ENCODE measurements at places on chromosomes 2 and 18.

DNA sequence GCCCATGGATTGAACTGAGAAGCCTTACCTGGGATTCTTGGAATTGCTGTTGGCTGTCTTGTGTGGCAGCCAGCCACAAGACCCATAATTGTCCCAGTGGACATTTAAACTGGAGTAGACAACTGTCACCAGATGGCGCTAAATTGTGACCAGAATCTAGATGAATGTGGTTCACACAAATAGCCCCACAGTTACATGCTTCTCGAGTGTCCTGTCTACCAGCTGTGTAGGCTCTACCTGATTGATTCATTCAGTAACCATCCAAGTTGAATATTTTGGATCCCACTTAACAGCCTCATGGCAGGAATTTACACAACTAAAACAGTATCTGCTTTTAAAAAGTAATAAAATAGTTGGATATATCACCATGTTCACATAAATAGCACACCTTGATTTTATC lies 73.2 kb downstream of the MAP4K4 start:
- peak; percentile 34 for ATAC-seq

DNA sequence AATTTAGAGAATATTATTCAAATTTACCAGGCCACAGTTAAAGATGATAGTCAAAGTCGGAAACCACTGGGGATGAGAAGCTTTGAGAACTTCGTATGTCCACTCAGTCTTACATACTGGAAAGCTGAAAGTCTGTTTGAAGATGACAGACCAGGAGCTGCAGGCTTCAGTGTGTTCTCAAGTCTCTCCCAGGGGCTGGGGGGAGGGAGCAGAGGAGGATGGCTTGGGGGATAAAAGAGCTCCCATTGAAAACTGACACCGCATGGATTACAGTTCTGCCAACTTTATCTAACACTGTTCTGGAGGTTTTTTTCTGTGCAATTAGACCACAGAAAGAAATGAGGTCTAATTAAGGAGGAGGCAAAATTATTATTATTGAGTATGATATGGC lies 170.5 kb upstream of the ALKAL2 start:
- no peak for ATAC-seq

GRCh38 chr2:60906395-60906794 lies 25.0 kb downstream of the REL start:
- ATAC-seq = no peak

- no peak for ATAC-seq
Observed at GRCh38 chr18:3088449-3088848, 75.5 kb upstream of the LPIN2 start.

DNA sequence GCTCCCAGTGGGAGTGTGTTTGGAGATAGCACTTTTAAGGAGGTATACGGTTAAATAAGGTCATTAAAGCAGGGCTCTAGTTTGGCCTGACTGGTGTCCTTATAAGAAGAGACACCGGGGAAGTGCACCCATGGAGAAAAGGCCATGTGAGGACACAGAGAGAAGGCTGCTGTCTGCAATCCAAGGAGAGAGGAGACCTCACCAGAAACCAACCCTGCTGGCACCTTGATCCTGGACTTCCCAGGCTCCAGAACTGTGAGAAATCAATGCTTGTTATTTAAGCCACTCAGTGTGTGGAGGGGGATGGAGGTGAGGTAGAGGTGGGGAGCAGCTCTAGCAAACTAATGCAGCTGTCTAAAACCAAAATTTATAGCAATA lies 62.0 kb downstream of the RPL31 start:
- no peak for ATAC-seq

- ATAC-seq = peak; percentile 79
Observed at GRCh38 chr2:61670591-61671501, 132.7 kb upstream of the XPO1 start.

DNA sequence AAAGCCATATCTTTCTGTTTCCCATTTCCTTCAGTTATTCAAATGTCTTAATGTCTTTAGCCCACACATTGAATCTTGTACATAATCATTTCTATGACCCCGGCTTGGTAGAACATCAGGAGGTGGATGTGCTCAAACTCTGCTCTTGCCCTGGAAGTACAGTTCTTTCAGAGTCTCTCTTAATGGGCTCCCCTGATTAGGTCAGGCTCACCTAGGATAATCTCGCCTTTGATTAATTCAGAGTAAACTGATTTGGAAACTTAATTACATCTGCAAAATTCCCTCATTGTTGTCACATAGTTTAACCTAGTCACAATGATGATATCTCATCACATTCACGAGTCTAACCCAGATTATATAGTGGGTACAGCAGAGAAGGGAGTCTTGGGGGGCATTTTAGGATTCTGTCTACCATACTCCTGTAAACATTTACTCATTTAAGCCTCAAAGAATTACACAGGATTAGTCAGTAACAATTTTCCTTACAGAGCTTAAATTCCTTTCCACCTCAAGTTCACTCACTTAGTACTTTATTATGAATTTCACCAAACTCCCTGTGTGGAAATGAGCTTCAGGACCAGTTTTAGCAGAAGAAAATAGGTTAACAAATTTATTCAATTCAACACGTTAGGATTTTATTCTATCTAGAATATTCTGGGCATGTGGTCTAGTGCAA lies 135.5 kb downstream of the FHOD3 start:
- no peak for ATAC-seq

GRCh38 chr2:19812166-19812565 lies 89.6 kb downstream of the TTC32 start:
- ATAC-seq = no peak

- no peak for ATAC-seq
Observed at GRCh38 chr2:178482437-178482836, 2.2 kb downstream of the PLEKHA3 start.

DNA sequence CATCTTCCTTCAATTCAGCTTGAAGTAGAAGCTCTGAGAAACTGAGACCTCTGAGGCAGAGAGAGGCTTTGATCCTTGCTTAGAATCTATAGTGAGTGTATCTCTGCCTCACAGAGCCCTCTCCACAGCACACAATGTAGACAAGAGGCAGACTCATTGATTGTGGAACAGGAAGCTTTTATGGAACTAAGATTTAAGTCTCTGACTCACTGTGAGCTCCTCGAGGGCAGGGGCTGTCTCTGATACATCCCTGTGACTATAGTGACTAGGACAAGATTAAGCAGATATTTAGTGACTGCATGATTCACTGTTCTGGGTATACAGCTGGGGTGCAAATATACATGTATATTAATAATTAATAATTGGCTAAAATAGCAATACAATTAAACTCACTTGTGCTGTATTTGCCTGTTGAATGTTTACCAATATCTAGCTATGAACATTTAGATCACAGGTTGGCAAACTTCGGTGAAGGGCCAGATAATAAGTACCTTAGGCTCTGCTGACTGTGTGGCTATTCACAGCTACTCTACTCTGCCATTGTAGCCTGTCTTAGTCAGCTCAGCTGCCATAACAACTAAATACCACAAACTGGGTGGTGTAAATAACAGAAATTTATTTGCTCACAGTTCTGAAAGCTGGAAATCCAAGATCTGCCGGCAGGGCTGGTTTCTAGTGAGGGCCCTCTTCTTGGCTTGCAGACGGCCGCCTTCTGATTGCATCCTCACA lies 54.4 kb downstream of the ARHGEF4 start:
- ATAC-seq = no peak

DNA sequence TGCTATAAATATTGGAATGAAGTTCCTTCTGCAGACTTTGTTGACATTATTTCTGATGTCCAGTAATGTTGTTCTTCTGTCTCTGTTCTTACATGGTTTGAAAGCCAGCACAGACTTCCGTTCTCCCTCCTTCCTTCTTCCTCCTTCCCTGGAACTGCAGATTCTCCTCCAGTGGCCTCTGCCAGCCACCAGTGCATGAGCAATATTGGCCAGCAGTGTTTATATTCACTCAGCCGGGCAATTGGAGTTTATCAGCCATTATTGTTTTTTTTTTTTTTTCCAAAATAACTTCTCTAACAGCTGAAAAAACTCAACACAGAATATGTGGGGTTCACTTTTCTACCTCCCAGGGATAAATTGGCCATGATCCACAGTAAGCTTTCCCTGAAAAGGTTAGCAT lies 86.8 kb downstream of the ADCYAP1 start:
- ATAC-seq = no peak

DNA sequence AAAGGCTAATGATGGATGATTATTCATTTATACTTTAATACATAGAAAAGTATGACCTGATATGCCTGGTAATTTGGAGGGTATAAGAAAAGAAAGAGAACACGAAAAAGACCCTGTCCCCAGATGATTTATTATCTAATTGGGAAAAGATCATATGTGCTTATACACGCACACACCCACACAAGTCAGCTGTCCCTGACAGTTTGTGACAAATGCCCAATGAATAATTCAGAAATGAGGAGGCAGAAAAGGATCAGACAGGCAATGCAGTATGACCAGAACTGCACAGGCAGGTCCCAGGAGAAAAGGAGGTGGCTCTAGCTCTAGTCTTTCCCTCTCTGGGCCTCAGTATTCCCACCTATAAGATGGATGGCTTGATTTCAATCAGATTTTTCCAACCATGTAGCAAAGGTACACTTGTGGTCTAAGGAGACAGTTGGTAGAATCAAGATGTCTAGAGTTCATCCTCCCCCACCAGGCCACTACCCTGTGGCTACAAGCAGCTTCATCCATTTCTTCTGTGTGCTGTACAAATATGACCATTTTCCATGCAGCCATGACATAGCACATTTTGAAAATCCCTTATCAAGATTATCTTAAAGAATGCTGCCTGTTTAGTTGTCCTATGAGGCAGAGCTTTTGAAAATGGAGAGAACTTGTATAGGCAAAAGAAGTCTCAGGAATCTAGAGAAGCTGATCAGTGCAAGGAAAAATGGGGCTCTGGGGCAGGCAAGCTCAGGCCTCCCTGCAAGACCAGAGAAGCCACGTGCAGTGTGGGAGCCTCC lies 19.7 kb downstream of the CYRIA start:
- no peak for ATAC-seq

DNA sequence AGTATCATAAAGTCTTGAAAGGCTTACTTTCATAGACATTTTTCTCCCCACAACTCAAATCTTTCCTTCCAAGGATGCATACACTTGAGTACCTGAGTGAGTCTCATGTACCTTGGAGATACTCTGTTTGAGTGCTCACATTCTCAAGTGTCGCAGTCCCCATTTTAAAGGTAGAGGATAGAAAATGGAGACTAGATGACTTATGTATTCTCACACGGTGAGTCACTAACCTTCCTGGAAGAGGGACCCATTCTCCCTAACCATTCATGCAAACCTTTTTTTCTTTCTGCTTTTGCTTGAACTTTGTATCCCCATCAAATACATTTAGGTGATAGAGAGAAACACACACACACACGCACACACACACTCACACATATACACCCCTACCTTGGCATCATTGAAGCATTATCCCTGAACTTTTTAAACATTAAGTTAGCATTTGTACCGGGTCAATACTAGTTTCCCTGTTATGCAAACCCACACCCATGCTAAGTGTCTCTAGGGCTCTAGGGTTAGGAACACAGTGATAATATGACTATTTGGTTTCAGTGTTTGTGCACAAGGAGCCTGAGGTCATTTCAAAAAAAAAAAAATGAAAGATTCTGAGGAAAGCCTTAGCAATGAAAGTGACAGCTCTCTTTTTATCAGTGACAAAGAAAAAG lies 236.2 kb downstream of the IKZF2 start:
- no peak for ATAC-seq

- ATAC-seq = peak; percentile 85
Observed at GRCh38 chr2:235493775-235494715, at the start of gene AGAP1. Gene AGAP1, plus strand, starts transcription at chr2:235494043.

DNA sequence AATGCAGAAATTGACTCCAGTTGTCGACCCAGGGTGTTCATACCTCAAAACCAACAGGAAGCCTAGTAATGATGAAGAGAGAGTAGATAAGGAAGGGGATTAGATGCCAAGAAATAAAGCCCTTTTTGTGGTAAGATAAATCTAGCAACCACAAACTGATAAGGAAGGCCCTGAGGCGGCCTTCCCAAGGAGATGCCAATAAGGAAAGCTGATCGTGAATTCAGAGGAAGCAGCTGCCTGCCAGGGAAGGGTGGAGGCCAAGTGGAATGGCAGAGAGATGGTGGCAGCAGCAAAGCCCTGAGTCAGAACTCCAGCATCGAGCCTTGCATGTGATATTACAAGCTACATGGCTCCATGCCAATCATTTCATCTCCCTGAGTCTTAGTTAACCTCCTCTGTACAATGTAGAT lies 126.3 kb downstream of the IRS1 start:
- peak; percentile 87 for ATAC-seq

DNA sequence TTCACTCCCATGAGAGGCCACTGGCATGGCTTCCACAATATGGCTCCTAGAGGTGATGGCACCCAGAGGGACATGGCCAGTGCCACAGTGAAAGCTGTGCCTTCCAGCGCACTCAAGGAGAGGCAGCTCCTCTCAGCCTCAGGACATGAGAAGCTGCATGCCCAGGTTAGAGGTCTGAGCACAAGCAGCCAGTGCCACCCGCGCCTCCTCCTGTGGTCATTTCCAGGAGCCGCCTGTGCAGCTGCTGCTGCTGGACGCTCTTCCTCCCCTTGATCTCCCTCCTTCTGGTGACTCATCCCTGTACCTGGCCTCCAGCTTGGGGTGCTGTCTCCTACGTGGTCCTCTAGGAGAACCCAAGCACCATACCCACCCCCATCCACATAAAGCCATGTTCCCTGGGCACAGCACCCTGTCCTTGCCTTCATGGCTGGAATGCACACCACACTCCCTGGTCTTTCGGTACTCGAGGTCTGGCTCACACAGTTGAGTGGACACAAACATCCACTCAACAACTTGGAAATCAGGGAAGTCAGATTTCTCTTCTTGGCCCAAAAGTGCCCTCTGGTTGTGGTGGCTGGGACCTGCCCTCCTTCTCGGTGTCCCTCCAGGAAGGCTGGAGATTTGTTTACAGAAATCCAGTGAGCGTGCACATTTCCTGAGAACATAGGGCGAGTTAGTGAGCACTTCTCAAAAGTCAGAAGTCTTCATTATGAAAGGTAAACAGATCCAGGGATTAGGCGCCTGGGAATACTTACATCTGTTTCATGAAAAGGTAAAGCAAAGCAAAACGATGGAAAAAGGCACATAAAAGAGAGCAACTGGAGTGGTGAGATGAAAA lies 96.7 kb downstream of the EIPR1 start:
- no peak for ATAC-seq

Measured in SK-N-SH treated with all-trans-retinoic acid at 6 μM for 48 hours (cell line).